ENCODE measurements at places on chromosomes 2 and 18. TPM values are rescaled to one million over a fixed set of nuclear protein-coding genes. Genes with fewer than 3 reads are reported as not detected.

The ARHGEF4 gene
- total RNA-seq: 5.3 TPM

DNA sequence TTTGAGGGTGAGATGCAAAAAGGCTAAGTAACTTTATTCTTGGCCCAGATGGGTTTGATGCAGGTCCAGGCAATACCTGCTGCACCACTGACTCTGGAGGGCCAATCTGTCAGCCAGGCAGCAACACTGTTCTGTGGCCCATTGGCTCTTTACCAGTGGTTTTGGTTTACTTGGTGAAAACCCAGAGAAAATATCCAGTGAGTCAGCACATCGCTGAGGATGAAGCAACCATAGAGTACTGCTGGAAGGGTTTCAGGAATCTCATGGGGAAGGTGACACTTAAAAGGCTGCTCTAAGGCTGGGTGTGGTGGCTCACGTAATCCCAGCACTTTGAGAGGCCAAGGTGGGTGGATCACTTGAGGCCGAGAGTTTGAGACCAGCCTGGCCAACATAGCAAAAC lies 192.5 kb upstream of the FAM98A start:
- no peak overlapping the region for H3K27ac ChIP-seq
- H3K4me3 ChIP-seq: no peak overlapping the region
- no peaks in the 10 kb centered on the region for H3K36me3 ChIP-seq
- no peak for DNase-seq

DNA sequence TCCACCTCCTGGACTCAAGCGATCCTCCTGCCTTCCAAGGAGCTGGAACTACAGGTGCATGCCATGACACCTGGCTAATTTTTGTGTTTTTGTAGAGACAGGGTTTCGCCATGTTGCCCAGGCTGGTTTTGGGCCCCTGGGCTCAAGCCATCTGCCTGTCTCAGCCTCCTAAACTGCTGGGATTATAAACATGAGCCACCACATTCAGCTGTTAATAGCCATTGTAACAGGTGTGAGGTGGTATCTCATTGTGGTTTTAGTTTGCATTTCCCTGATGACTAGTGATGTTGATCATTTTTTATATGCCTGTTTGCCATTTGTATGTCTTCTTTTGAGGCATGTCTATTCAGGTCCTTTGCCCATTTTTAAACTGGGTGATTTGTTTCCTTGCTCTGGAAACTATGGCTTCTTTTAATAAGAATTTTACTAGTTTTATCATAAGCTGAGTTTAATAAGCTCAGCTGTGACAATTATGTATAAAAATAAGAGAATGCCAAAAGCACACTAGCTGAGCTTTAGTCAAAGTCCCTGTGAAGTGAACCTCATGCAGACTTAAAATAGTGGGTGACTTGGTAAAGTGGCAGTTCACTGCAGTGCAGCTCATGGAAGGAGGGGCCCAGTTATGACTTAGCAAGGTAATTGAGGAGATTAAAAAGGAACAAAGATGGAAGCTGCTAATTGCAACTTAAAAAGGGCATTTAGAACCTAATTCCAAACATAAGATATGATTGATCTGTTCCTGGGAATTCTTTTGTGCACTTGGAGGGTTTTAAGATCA lies 465.1 kb downstream of the TGIF1 start:
- DNase-seq: no peak
- H3K36me3 ChIP-seq: no peaks in the 10 kb centered on the region

- no peak for DNase-seq
- no peaks in the 10 kb centered on the region for H3K4me1 ChIP-seq
- no peak overlapping the region for H3K4me3 ChIP-seq
- no peak overlapping the region for H3K27ac ChIP-seq
- no peaks in the 10 kb centered on the region for H3K36me3 ChIP-seq
- no peaks in the 10 kb centered on the region for H3K27me3 ChIP-seq
Measured at GRCh38 chr2:11891671-11892440, 145.4 kb downstream of the LPIN1 start.

DNA sequence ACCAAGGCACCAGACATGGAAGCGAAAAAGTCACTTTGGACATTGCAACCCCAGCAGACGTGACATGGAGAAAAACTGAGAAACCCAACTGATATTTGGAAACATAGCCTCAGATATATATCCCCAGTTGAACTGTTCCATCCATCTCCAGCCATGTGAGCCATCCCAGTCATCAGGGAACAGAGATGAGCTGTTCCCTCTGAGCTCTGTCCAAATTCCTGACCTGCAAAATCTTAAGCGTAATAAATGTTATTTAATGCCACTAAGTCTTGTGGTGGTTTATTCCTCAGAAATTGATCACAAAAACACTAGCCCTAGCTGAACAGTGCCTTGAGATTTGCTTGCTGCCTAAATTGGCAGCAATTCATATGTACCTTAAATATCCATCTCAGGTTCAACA lies 182.8 kb downstream of the NRP2 start:
- DNase-seq: no peak
- H3K27ac ChIP-seq: no peak overlapping the region
- peaks cover 4% of the 10 kb centered on the region for H3K4me1 ChIP-seq
- H3K4me3 ChIP-seq: no peak overlapping the region
- no peaks in the 10 kb centered on the region for H3K27me3 ChIP-seq
- no peaks in the 10 kb centered on the region for H3K36me3 ChIP-seq

DNA sequence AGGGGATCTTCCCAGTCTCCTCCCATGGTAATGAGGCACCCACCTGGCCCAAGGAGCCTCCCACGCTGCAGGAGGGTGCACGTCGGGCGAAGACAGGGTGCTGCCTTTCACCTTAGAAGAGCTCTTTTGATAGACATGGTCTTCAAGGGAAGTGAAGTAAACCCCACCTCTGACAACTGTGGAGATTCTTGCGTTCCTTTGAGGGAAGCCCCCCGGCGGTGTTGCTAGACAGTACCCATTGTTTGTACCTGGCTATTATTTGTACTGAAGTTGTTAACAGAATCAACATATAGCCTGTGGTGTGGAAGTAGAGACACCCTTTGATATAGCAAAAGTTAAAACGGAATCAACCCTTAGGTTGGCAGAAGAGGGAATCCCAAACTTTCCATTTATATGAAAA lies 648.0 kb downstream of the GALR1 start:
- no peak for DNase-seq
- H3K27ac ChIP-seq: no peak overlapping the region
- no peaks in the 10 kb centered on the region for H3K36me3 ChIP-seq
- peaks cover 4% of the 10 kb centered on the region for H3K4me1 ChIP-seq
- H3K4me3 ChIP-seq: no peak overlapping the region

GRCh38 chr2:188425266-188425665 lies 133.6 kb downstream of the GULP1 start:
- no peak overlapping the region for H3K4me3 ChIP-seq
- H3K27me3 ChIP-seq: no peaks in the 10 kb centered on the region
- peaks cover 2% of the 10 kb centered on the region for H3K4me1 ChIP-seq
- H3K27ac ChIP-seq: no peak overlapping the region

The REG3G gene
- total RNA-seq: not detected
